ENCODE measurements at places on chromosomes 2 and 18. TPM values are rescaled to one million over a fixed set of nuclear protein-coding genes. Genes with fewer than 3 reads are reported as not detected.

Gene FKBP1B
- total RNA-seq: 7.2 TPM

Gene TXNDC9
- 33.9 TPM for total RNA-seq

Gene GRP
- not detected for total RNA-seq

Gene CYP27A1
- 5.4 TPM for total RNA-seq

Gene MPP4
- total RNA-seq: 0.97 TPM

Gene NPHP1
- 9.7 TPM for total RNA-seq

Gene PTPN18
- total RNA-seq: 65.6 TPM

Gene REEP1
- total RNA-seq: 10.6 TPM

Gene ALPP
- total RNA-seq: 0.62 TPM

Gene NXPH2
- total RNA-seq: not detected

Gene DSEL
- total RNA-seq: 8.8 TPM
